AG10803 (cell line): ENCODE measurements at places on chromosomes 6 and 20.
A peak's percentile ranks its signal among the peaks of the same experiment; 100 is the strongest.

- DNase-seq, result peak; percentile 27
Measured at GRCh38 chr6:111361648-111362047, 121.4 kb downstream of the REV3L start.

GRCh38 chr20:63309261-63310071, 16.5 kb downstream of the COL20A1 start:
- peak; percentile 9 for DNase-seq

DNA sequence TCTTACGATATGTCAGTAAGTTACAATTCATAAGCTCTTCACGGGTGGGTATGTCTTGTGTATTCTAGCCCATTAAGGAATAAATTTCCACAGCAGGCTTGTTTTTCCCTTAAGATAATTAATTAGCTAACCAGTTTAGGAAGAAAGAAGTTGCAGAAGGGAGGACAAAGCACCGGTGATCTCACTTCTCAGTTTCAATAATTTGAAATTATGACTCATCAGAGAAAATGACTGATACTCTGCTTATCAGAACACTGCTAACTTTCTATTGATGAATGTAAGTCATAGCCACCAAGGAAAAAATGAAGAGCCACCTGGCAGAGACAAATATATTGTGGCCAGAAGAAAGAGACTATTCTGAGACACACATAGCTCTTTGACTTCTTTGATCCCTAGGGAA, 35.0 kb upstream of the ENTPD6 start:
- no peak for DNase-seq

GRCh38 chr20:10557685-10558084, 116.1 kb downstream of the JAG1 start:
- DNase-seq, result no peak

DNA sequence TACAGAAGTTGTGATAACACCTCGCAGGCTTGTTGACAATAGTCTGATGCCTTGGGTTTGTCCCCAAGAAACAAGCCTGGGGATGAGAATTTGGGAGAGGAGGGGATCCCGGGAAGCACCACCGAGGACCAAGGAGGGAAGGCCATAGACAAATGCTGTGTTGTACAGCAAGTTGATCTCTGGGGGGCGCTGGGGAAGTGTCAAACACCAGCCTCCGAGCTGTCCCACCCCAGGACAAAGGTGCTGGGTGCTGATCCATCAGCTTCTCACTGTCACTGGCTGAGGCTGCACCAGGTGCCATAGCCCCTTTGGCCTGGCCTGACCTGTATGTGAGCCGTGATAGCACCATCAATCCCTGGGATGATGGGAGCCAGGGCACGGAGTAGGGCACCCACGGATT, 64.0 kb downstream of the SYNDIG1 start:
- no peak for DNase-seq

GRCh38 chr20:48597521-48598302, 230.1 kb downstream of the PREX1 start:
- DNase-seq, result no peak

DNA sequence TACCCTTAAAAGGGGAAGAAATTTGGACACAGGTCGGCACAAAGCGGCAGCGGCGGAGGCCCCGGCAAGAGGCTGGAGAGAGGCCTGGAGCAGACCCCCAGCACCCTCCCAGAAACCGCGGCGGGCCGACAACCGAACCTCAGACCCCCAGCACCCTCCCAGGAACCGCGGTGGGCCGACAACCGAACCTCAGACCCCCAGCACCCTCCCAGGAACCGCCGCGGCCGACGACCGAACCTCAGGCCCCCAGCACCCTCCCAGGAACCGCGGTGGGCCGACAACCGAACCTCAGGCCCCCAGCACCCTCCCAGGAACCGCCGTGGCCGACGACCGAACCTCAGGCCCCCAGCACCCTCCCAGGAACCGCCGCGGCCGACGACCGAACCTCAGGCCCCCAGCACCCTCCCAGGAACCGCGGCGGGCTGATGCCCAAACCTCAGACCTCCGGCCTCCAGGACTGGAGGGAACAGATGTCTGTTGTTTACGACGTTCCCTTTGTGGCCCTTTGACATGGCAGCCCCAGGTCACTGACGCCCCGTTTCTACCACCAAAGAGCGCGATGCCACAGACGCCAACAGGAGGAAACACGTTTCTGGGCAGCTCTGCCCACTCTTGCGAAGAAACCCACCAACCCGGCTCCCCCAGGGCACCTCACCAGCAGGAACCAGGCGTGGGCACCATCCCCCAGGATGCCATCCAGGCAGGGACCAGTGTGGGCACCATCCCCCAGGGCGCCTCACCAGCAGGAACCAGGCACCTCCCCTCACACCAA, 28.4 kb downstream of the ZBTB46 start:
- no peak for DNase-seq

GRCh38 chr20:39799366-39799965, 837.3 kb downstream of the DHX35 start:
- no peak for DNase-seq

- no peak for DNase-seq
Measured at GRCh38 chr20:62782893-62783278, 13.4 kb upstream of the MRGBP start.

DNA sequence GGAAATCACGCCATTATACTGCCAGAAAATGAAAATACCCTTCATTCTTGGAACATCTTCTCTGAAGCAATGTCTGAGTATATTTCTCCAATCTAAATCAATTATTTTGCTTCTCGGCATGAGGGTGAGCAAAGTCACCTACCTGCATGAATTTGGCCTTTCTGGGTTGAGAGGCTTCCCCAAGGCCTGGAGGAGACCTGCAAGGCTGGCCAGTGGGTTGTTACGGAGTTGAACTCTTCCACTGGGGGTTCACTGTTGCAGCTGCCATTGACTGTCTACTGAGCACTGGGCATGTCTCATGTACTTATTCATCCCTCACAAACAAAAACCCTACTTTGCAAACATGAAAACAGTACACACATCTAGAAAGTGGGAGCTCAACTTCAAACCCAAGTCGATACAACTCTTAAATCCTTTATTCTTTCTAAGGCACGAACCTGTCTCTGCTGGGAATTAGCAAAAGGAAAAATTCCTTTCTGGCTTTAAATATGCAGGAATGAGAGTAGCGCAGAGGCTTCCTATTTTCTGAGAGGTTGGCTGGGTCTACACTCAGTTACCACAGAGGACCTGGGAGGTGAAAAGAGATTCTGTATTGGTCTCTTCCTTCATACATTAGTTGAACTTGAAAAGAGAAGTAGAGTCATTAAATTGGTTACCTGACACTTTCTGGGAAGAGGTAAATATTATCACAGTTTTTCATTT, 87.6 kb upstream of the SGK1 start:
- DNase-seq, result no peak

- peak; percentile 67 for DNase-seq
Measured at GRCh38 chr20:59948828-59949720, 8.9 kb downstream of the FAM217B start.

DNA sequence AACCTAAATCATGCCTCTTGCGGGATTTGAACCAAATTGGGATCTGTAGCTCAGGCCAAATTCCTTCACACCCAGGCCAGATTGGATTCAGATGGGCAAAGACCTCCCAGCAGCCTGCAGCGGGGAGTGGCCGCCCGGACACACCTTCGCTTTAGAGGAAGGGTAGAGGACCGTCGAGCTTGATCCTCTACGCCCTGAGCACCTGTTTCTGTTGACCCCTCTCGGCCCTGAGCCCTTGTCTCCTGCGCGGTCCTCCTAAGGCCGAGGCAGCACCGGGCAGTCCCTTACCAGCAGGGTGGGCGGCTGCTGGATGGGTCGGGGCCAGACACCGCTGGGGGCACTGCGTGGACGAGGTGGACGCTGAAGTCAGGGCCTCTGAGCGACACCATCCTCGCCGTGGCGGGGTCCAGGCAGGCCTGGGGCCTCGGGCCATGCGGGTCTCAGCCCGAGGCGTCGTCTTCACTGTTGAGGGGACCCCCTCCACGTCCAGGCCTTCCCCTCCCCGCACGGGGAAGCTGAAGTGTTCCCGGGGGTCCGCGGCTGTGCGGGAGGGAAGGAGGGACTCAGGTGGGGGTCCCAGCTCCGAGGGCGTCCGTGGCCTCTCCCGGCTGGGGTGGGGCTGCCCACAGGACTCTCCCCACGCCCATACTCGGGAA, 114.8 kb downstream of the SMOC2 start:
- no peak for DNase-seq

GRCh38 chr6:44232676-44233566, 9.5 kb downstream of the SLC29A1 start:
- no peak for DNase-seq

DNA sequence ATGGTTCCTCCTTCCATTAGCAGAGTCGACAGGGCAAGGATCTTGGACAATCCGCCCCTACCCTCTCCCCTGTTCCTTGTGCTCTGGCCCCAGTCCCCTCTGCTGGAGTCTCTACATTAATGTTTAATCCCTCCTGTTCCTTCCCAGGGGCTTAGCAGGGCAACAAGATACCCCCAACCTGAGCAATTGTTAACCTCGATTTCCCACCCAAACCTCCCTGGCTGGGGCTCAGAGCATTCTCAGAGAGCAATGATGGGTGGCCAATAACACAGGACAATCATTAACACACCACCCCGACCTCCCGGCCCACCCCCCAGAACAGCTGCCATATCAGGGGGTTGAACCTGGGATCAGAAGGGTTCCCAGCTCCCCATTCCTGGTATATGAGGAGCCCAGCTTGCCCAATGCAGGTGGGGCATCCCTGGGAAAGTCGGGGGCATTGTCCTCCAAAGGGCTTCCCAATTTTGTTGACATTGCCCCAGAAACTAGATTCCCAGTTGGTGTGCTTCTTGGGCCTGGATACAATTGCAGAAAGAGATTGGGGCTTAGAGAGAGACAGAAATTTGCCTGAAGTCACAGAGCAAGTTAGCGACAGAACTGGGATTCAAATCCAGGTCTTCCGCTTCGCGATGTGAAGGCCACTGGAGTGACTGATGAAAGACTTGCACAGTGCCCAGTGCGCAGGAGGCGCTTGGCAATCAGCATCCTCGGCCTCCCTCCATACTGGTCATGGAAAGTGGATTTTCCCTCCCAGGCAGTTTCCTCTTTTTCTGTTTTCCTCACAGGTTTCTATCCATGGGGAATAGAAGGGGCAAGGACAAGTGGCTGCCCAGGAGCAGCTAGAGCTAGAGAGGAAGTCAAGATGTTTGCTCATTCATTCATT, 59.6 kb upstream of the TTPAL start:
- no peak for DNase-seq
